Activated gamma-delta T cell treated with anti-CD3 and anti-CD28 coated beads, Interleukin-2, amount 50 U/mL, for 16 hours (primary cell): ENCODE measurements at places on chromosomes 2 and 18.
A peak's percentile ranks its signal among the peaks of the same experiment; 100 is the strongest.

DNA sequence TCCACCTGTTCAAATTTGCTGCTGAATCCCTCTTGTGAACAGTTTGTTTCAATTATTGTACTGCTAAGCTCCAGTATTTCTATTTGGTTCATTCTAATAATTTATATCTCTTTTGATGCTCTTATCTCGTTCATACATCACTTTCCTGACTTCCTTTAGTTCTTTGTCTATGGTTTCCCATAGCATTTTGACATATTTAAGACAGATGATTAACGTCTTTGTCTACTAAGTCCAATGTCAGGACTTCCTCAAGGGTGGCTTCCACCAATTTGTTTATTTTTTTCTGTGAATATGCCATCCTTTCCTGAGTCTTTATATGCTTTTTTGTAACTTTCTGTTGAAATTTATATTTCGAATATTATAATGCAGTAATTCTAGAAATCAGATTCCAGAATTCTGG, 9.6 kb downstream of the PIGN start:
- no peak for DNase-seq

DNA sequence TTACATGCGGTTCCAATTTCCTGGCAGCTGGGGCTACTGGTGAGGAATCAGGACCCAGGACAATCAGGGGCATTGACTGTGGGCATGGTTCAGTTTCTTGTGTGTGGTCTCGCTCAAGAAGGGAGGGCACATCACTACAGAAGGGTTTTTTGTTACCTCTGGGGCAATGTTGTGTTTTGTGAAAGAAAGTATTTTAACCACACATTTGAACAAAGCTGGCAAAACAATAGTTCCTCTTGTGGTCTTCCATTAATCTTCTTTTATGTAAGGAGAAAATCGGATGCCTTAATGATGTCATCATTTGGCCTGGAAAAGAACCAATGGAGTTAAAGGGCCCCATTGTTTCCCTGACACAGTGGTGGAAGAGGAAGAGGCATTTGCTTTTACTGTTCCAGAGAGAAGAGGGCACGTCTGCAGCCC, 197.4 kb downstream of the SH3BP4 start:
- DNase-seq, result no peak

DNA sequence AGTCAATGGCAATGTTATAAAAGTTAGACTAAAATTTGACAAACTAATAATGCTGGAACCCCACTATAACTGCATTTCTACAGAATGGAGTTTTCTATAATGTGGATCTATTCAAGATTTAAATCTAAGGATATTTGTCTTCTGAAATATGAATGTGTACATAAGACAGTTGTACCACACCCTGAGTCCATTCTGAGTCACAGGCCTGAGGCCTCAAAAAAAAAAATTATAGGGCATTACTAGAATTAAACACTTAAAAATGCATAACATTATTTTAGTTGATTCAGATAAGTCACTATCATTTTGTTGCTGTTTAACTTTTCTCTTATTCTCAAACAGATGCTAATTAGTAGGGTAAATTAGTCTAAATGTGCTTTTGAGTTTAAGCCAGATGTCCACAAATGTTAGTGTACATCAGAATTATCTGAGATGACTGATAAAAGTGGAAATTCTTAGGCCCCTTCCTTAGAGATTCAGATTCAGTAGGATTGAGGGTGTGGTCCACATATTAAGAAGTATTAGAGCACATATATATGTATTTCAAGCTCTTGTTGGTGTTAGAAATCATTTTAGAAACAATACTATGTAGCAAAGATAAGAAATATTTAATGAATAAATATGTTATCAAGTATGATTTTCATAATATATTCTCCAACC, 42.4 kb upstream of the COL5A2 start:
- no peak for DNase-seq

GRCh38 chr2:197477797-197478196, 21.8 kb downstream of the HSPD1 start:
- DNase-seq, result no peak

DNA sequence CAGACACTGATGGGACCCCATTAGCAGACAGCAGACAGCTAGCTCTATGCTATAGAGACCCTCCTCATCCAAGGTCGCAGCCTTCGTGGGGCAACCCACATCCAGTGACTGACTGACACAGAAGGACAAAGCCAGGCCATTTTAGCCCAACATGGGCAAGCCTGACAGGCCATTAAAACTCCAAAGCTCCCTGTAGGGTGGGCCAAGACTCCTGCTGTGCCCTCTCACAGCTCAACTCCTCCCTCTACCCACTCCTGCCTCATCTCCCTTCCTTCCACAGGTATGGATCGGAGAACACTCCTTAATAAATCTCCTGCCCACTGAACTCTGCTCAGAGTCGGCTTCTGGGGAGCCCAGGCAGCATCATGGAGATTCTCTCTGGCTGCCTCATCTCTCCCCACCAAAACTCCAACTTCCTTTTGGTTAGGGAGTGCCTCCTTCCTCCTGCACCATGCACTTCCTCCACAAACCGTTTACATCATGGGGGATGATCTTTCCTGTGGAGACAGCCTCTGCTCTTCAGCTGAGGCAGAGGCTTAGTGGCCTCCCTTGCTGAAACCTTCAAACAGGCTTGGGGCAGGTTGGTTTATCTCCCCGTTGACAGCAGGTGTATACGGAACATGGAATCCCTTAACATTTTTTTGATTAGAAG, 86.5 kb downstream of the ACTR3 start:
- DNase-seq, result no peak

DNA sequence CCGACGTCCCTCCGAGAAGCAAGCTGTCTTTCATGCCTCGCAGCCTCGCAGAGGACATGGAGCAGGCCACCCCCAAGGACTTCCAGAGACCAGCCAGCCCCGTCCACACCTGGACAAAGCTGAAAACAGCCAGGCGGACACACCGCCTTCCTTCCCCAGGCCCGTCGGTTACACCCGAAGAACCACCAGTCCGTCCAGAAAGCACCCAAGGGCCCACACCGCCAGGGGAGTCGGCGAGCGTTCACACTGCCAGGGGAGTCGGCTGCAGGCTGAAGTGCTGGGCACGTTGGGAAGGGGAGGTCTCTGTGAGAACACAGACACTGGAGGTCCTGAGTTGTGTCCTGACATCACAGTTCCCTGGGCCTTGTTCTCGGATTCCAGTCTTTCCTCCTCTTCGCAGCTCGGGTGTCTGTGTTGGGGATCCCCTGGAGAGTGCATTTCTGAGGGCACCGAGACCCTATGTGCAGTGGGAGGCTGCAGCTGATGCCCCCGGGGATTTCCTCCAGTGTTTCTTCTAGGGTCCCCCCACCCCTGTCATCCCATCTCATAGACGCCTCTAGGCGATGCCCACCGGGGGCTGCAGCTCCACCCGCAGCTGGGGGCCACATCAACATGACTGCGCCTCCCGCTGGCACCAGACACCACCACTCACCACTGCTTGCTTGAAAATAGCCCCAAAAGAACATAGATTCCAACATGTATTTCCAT, 344.4 kb upstream of the SALL3 start:
- DNase-seq, result no peak

GRCh38 chr2:12556762-12557161, 160.0 kb upstream of the TRIB2 start:
- peak; percentile 15 for DNase-seq

DNA sequence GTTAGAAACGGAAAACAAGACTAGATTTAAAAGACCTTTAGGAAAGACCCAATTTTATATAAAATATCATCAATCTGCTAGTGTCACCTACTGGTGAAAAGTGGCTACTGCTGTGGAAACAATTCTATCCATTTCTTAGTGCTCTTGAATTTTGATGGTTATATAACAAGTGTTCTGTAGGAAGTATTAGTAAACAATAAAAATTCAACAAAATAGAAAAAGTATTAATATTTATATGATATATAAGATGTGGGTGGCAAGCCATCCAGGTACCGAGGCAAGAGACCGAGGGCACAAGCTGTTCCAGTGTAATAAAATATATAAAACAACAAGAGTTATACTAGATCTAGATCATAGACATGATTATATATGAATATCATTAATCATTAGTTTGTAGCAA, 6.2 kb upstream of the TMEM87B start:
- DNase-seq, result no peak

- no peak for DNase-seq
These were observed 3.6 kb downstream of the IGFBP2 start for GRCh38 chr2:216636551-216637450.

GRCh38 chr18:2960983-2961696, 51.8 kb downstream of the LPIN2 start:
- no peak for DNase-seq

- no peak for DNase-seq
These were observed 129.3 kb downstream of the GLI2 start for GRCh38 chr2:120864981-120865380.

GRCh38 chr2:134293719-134294537, 40.1 kb downstream of the MGAT5 start:
- no peak for DNase-seq
